Activated naive CD4-positive, alpha-beta T cell treated with Interleukin-2 at 50 U/mL for 16 hours (primary cell): ENCODE measurements at places on chromosomes 12 and 14.

- DNase-seq: no peak
These were observed 17.5 kb downstream of the MTA1 start for GRCh38 chr14:105436891-105437722.

DNA sequence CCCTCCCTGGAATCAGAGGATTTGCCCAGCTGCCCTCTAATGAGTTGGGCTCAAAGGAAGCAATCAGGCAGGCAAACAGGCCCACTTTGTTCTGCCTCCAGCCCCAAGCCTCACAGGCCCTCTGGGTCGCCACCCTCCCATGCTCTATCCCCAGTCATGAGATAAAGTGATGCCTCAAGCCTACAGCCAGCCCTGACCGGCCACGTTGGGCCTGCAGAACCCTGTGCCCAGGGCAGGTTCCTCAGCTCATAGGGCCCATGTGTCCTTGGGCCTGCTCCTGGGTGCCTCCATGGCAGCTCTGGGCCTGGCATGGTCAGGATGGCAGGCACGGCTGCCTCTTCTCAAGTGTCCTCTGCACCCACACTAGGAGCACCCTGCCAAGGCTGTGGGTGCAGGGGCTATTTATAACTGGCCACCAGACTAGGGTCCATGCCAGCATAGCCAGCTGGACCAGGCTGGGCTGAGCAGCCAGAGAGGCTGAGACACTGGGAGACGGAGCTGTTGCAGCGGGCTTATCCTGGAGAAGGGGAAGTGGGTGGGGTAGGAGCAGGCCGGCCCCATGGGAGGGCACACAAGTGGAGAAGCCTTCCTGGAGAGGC is 20.2 kb downstream of the HDAC7 start:
- DNase-seq: no peak

DNA sequence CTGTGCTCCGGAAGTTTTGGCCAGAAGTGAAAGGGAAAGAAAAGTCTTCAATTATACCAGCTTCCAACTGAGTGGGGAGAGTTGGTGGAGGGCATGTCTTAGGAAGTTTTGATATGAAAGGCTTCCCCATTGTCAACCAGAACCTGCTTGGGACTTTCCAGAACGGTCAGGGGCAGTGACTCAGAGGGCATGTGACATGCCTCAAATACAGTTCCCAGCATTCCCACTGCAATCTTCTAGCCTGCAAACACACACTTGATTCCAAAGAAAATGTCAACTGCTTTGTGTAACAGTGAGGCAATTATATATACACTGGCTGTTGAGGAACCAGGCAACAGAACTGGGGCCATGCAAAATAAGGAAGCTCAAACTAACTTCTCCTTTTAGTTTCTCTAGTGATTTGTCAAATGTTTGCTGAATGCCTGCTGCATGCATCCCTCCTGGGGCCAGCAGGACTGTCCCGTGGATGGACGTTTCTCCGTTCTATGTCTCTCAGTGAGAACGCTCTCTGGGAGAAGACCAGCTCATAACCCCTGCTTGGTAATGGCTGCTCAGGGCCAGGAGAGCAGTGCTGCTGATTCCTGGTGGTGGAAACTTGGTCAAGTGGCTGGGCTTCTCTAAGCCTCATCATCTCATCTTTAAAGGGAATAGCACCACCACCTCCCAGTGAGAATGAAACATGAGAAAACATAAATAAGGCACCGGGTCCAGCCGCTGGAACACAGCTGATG is 18.3 kb downstream of the SLC25A47 start:
- no peak for DNase-seq

- no peak for DNase-seq
These were observed 865.4 kb upstream of the TMEM132C start for GRCh38 chr12:127401536-127401935.

DNA sequence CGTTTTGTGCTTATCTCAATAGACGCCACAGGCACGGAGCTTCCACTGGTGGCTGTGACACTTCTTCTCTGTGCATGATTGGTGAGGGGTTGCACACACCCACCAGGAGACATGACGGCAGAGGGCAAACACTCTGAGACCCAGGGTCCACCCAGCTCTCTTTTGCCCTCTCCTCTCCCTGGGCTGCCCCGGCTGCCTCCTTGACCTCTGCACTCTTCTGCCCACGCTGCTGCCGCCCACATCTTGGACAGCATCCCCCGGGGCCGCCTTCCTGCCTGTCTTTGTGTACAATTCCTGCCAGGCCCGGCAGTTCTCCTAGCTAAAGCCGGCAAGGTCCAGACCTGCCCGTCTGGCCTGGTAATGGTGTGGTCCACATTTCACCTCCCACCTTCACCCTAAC is 44.7 kb downstream of the DPF3 start:
- no peak for DNase-seq

DNA sequence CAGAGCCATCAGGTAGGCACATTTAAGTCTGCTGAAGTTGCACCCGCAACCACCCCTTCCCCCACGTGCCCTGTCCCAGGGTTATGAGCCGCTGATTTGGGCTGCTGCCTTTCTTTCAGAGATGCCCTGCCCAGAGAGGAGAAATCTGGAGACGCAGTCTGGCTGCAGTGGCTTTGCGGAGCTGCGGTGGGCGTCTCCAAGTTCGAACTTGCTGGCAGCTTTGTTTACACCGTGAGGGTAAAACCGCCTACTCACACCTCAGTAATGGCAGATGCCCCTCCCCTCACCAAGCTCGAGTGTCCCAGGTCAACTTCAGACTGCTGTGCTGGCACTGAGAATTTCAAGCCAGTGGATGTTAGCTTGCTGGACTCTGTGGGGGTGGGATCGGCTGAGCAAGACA is 14.7 kb downstream of the PTCSC3 start:
- no peak for DNase-seq

- no peak for DNase-seq
These were observed 3.1 kb upstream of the TPH2 start for GRCh38 chr12:71935594-71935993.

DNA sequence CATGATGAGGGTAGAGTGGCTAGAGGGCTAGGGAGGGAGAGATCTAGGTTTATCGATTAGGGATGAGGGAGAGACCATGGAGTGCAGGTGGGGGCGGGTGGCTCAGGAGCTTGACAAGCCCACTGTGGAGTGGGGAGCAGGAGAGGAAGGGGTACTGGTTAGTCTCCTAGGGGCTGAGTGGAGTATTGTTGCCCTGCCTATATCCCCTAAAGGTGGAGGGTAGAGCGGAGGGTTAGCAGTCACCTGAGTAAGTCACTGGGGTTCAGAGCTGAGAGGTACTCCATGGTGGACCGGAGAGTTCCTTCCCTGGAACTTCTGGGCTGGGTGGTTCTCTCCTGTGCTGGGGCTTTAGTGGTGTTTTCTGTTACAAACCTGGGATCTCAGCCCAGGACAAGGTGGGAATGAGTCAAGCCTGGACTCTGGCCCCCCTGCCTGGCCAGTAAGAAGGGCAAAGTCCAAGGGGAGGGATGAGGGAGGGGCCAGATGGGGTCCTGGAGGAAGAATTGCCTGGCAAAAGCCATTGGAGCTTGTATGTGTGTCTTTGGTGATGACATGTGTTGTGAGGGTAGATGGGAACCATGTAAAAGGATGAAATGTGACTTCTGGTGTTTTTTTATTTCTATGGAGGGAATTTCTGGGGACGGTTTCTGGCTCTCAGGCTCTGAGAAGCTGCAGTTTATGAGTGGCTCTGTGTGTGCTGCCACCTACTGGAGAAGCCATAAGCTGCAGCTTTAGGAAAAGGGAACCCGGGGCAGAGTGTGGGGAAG is at the start of gene CIDEB:
Gene CIDEB, minus strand, starts transcription at position 403 of the 767 bp plus-strand sequence. Its CDS starts 119 bp downstream, at position 284.
- peak; percentile 64 for DNase-seq

DNA sequence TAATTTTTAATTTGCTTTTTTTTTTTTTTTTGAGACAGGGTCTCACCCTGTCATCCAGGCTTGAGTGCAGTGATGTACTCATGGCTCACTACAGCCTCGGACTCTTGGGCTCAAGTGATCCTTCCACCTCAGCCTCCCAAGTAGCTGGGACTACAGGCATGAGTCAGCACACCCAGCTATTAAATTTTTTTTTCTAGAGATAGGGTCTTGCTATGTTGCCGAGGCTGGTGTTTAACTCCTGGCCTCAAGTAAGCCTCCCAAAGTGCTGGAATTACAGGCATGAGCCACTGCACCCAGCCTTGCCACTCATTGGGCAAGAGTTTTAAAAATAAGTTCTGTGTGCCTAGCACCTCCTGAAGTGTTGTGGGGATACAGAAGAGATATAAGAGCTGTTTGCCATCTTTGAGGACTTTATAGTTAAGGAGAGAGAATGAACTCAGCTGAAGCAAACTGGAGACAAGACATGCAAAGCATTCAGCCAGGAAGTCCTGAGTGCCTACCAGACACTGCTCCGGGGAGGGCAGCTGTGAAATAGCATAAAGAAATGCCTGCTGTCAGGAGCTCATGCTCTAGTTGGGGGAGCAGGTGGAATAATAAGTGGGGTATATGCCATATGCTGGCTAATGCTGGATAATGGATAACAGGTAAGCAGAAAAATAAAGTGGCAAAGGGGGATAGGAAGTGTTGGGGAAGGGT is 15.0 kb upstream of the EMP1 start:
- no peak for DNase-seq

DNA sequence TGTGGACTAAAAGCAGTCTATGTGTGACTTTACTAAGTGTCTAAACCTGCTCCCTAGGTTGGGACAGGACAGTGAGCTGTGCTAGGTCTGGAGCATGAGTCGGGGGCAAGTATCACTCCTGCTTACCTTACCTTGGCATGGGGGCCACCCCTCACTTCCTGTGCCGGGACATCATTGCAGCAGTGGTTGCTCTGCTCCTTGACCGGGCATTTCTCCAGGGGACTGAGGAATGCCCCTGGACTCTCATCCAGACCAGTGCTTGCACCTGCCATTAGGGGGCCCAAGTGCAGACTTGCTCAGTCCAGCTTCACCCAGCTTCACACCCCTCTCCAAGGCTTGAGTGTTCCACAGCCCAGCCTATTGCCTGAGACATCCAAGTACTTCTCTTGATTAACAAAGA is 84.7 kb upstream of the NELL2 start:
- no peak for DNase-seq

GRCh38 chr14:69985463-69985862 is 106.2 kb downstream of the SMOC1 start:
- DNase-seq: no peak

- no peak for DNase-seq
These were observed 244.8 kb downstream of the IPO8 start for GRCh38 chr12:30450872-30451271.

- DNase-seq: no peak
These were observed 73.6 kb downstream of the ETNK1 start for GRCh38 chr12:22698576-22698975.

GRCh38 chr14:80379035-80379434 is 167.7 kb upstream of the DIO2 start:
- no peak for DNase-seq

GRCh38 chr14:106044949-106045596 is 518.7 kb downstream of the TMEM121 start:
- DNase-seq: peak; percentile 80

GRCh38 chr12:65905405-65905804 is 81.1 kb downstream of the HMGA2 start:
- no peak for DNase-seq

- DNase-seq: peak; percentile 15
These were observed 79.5 kb downstream of the ARMH4 start for GRCh38 chr14:58072288-58073071.

GRCh38 chr14:30957813-30958370 is 67.6 kb upstream of the AP4S1 start:
- DNase-seq: no peak

DNA sequence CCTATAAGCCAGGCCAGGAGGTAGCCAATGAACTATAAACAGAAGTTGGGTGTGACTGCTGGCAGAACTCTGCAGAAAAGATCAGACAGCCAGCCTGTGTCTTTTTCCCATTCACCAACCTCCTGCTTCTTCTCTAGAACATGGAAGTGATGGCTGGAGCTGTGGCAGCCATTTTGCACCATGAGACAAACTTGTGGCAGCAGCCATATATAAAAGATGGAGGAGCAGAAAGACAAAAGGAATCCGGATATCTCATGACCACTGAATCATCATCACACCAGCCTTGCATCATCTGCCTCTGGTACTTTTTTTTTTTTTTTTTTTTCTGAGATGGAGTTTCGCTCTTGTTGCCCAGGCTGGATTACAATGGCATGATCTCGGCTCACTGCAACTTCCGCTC is 8.7 kb downstream of the BEGAIN start:
- no peak for DNase-seq

DNA sequence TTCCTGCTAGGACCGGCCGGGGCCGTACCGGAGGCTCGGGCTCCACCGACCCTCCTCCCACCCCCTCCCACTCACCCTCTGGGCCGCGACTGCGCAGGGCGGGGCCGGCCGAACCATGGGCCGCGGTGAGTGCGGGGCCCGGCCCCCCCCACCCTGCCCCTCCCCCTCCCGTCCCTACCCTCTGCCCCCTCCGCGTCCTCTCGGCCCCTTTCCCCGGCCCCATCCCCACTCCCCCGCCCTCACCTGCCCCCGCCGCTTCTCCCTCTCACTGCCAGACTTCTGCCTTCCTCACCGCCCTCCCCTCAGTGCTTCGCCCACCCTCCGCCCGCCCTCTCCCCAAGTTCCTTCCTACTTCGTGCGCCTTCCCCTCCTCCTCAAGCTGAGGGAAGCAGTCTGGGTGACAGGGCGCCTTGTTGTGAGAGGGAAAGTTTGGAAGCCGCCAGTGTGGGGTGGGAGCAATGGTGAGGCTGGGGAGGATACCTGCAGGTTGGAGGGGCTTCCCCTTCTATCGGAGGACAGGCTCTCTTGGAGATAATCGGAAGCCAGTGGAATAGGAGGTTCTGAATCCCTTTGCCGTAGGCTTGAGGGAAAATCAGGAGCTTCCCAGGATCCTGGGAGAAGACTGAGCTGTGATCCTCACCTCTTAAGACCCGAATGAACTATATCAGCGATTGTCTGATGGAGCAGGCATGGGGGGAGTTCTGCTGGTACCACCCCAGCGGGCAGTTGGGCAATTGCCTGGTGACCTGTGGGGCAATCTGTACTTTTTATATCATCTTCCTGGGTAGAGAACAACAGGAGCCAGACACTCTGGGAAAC is 472 bp downstream of the MBD6 start:
- peak; percentile 45 for DNase-seq

- DNase-seq: no peak
These were observed 1276.4 kb downstream of the SLC16A7 start for GRCh38 chr12:60872219-60872618.

GRCh38 chr12:29534935-29535334 is 37.4 kb upstream of the OVCH1 start:
- DNase-seq: no peak

GRCh38 chr12:107329569-107330324 is 236.4 kb upstream of the CRY1 start:
- DNase-seq: no peak

- no peak for DNase-seq
These were observed 86.6 kb downstream of the ATXN7L3B start for GRCh38 chr12:74624201-74624600.

DNA sequence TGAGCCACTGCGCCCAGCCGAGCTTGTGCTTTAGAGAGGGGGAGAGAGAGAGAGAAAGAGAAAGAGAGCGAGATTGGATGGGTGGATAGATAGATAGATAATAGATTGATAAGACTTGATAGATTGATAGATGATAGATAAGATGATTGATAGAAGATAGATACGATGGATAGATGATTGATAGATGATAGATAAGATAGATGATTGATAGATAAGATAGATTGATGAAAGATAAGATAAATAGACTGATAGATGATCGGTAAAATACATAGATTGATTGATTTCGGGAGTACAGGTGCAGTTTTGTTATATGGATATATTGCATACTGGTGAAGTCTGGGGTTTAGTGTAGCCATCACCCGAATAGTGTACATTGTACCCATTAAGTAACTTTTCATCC is 65.9 kb downstream of the SPRING1 start:
- no peak for DNase-seq
